CD14-positive monocyte (primary cell): ENCODE measurements at places on chromosomes 1 and 21.
A peak's percentile ranks its signal among the peaks of the same experiment; 100 is the strongest.

- DNase-seq = no peak
These were observed 73.7 kb downstream of the LAMC1 start for GRCh38 chr1:183096894-183097293.

- no peak for DNase-seq
These were observed 50.1 kb downstream of the AKT3 start for GRCh38 chr1:243799908-243800307.

DNA sequence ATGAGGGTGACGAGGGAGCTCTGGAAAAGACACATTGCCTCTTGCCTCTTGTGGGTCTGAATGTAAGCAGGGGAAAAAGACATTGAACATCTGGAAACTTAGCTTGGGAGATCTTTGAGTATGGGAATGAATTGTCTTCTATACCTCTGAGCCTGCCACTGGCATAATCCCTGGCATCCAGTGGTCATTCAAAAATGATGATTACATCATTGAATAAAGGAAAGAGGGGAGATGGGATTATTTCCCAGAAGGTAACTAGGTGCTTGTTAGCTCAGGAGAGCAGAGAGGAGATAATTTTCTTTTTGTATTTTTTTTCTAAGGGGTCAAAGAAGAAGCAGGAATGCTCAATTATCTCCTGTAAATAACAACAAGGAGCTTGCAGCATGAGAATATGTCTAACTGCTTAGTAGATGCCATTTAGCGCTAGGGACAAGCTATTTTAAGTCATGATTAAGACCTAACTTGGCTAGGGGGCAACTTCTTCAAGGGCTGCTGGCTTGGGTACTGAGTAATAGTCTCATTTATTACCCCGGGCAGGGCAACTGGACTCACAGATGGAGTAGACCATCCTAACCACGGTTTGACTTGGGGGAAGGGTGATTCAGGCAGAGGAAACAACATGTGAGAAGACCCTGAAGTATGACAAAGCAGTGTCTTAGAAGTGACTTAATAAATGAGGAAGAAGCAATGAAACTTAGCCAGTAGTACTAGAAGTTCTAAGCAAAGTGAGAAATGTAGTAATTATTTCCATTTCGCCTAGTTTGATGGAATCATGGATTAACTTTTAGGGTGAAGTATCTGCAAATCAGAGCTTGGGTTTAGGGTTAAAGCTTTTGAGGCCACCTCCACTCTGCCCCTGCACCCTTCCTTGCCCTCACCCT lies 11.0 kb upstream of the XCL2 start:
- DNase-seq = peak; percentile 50

- no peak for DNase-seq
These were observed 251.2 kb upstream of the USP24 start for GRCh38 chr1:55466373-55466772.

- DNase-seq = no peak
These were observed 70.1 kb downstream of the PGM1 start for GRCh38 chr1:63663301-63663700.

DNA sequence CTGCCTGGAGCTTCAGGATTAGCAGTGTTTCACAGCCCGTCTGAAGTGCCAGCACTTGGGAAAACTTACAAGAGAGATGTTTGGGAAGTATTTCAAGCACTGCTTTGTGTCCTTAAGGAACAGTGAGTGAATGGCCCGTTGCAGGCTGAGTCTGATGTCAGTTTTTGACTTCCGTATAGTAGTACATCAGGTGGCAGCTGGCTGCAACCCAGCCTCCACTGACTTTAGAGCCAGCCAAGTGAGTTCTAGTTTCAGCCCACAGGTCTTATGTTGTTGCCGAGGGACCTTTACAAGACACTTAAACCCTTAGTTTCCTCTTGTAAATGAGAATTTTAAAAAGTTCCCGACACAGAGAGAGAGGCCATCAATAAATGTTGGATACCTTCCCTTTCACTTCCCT lies 35.0 kb downstream of the UCK2 start:
- DNase-seq = no peak

DNA sequence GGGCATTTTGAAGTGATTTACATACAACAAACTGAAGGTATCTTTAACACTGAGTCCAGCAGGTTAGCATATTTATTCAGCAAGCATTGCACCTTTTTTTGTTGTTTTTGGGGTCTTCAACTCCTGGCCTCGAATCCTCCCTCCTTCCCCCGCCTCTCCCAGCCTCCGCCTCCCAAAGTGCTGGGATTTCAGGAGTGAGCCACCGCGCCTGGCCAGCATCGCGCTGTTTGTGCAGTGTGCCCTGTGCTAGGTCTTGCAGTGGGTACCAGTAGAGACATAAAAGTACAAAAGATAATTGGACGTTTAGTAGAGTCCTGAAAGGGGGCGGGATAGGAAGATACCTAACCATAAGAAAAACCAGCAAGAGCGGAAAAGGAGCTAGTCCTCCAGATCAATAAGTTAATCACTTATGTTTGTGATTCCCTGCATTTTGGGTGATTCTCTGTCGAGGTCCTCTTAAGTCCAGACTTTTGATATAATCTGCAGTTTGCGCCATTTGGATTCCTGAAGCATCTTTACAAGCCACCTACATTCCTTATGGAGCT lies 111.8 kb downstream of the OSBPL9 start:
- no peak for DNase-seq

DNA sequence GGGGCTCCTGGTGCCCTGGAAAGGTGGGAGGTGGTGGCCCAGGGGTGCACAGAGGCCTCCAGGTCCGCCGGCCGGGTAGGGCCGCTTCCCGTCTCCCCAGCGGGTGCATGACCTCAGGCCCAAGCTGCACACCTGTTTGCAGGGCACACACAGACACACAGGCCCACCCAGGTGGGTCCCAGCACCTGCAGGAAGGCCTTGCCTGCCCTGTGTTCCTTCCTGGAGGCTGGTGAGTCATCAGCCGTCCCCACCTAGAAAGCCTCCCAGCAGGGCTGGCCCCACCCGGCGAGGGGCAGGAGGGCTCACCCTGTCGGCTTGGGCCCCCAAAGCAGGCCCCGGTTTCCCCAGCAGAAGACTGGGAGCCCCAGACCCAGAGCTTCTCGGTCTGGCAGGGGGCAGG lies 23.6 kb upstream of the TTLL10 start:
- DNase-seq = no peak

- no peak for DNase-seq
These were observed 172.5 kb downstream of the CTH start for GRCh38 chr1:70583522-70583921.

GRCh38 chr1:50902419-50902818 lies 57.6 kb downstream of the FAF1 start:
- no peak for DNase-seq

GRCh38 chr1:25889470-25889869 lies 14.0 kb upstream of the PAQR7 start:
- no peak for DNase-seq

- no peak for DNase-seq
These were observed 10.3 kb upstream of the LEFTY1 start for GRCh38 chr1:225899044-225899925.

DNA sequence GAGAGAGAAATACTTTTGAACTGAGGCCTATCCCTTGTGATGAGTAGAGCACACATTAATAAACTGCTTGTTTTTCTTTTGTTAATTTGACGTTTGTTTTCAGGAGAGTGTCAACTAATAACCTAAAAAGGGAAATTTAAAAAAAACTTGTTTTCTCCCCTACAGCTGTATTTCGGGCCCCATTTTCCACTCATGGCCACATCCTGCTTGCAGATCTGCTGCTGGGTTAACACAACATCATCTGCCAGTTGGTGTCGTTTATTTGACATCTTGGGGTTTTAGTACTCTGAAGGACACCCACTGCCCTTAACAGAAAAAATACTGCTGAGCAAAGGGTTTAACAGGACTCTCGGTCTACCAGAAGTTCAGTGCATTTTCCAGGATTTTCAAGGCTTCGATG lies 848 bp upstream of the PYHIN1 start:
- DNase-seq = no peak

DNA sequence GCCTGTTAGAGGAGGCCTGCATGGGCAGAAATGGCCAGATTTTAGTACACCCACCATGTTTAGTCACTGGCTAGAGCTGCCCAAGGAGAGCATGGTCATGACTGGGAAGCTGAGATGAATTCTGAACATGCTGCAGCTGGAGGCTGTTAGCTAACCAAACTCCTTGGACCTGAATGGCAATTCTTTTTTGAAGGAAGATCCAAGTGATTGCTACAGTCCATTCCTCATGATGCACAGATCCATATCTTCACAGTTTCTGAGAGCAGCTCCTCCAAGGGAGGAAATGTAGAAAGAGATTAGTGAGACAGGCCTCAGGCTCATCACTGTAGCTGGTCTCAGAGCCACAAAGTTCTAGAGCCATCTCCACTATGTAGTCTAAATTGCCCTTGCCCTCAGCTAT lies 11.1 kb downstream of the ZFYVE9 start:
- no peak for DNase-seq

DNA sequence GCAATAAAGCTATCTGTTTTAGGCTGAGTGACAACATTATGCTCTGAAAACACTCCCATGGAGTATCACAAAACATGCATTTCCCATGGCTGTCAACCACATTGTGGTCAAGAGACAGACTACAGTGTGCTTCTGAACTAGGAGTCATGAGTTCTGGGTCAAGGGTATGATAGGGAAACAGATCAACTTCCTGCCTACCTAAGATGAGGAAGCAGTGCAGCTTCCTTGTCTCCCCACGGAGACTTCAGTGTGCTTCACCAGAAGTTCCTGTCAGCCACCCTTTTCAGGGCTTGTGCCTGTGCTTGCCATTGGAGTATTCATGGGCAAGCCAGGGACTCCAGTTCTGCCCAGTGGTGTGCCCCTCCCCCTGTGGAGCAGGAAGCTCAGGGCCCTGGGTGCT lies 19.9 kb downstream of the LCE3E start:
- DNase-seq = no peak

DNA sequence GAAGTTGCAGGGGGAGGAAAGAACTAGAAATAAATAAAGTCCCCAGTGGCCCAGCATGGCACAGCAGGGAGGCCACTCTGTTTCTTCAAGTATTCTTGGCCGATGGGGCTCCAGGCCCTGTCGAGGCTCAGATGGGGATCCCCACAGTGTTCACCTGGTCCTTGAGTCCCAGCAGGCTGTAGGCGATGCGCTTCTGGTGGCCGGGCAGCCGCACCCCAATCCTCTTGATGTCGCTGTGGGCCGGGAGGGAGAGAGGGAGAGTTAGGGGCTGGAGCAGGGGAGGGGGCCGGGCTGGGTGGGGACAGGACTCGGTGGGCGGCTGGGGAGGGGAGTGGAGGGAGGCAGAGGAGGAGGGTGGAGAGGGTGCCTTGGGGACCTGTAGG lies 30.8 kb downstream of the EPHA2 start:
- DNase-seq = no peak

DNA sequence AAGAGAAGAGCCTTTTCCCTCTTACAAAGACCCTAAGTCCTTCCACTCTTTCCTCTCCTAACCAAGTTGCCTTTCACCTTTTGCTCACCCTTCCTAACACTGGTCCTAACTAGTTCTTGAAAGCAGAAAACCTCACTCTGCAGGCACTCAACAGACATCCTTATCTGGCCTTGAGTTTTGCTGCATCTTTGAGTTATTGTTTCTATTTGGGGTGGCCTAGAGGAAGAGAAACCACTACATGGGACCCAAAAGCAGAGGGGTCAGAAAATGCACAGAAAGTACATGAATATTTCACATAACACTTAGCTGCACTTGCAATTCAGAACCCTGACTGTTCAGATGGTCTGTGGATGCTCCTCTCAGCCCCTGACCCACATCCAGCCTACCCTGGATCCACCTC lies 178.3 kb upstream of the SYT6 start:
- no peak for DNase-seq

GRCh38 chr1:54311506-54311905 lies 94.7 kb downstream of the SSBP3 start:
- DNase-seq = no peak

DNA sequence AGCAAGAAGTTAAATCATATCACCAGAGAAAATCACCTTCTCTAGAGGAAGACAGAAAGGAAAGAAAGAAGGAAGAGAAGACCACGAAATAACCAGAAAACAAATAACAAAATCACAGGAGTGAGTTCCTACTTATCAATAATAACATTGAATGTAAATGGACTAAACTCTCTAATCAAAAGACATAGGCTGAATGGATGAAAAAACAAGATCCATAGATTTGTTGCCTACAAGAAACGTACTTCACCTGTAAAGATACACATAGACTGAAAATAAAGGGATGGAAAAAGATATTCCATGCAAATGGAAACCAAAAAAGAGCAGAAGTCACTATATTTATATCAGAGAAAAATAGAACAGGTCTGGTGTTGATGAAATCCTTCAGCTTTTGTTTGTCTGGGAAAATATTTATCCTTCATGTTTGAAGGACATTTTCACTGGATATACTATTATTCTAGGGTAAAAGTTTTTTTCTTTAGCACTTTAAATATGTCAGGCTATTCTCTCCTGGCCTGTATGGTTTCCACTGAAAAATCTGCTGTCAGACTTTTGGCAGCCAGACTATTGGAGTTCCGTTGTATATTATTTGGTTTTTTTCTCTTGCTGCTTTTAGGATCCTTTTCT lies 202.5 kb upstream of the DUSP10 start:
- no peak for DNase-seq

GRCh38 chr1:111214074-111214801 lies 13.3 kb upstream of the CHI3L2 start:
- DNase-seq = no peak

DNA sequence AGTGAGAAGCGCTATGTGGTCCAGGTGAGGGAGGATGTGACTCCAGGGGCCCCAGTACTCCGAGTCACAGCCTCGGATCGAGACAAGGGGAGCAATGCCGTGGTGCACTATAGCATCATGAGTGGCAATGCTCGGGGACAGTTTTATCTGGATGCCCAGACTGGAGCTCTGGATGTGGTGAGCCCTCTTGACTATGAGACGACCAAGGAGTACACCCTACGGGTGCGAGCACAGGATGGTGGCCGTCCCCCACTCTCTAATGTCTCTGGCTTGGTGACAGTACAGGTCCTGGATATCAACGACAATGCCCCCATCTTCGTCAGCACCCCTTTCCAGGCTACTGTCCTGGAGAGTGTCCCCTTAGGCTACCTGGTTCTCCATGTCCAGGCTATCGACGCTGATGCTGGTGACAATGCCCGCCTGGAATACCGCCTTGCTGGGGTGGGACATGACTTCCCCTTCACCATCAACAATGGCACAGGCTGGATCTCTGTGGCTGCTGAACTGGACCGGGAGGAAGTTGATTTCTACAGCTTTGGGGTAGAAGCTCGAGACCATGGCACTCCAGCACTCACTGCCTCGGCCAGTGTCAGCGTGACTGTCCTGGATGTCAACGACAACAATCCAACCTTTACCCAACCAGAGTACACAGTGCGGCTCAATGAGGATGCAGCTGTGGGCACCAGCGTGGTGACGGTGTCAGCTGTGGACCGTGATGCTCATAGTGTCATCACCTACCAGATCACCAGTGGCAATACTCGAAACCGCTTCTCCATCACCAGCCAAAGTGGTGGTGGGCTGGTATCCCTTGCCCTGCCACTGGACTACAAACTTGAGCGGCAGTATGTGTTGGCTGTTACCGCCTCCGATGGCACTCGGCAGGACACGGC lies 2.2 kb downstream of the CELSR2 start:
- DNase-seq = no peak

DNA sequence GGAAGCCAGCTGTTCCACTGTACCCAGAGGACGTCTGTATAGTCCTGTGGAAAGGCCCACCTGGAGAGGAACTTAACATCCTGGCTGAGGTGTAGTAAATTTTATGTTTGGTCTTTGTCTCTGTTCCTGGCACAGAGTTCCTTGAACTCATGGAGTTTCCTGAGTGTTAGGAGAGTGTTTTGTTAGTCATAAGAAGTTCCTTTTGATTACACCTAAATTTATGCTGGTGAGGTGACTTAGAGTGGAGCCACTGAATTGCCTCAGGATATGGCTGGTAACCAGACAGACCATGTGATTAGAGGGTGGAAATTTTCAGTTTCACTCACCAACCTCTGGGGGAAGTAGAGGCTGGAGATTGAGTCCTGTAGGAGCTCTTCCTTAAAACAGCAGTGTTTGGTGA lies 57.9 kb downstream of the RASAL2 start:
- DNase-seq = no peak
